HTR-8/SVneo (cell line): ENCODE measurements at places on chromosomes 13 and 19.

DNA sequence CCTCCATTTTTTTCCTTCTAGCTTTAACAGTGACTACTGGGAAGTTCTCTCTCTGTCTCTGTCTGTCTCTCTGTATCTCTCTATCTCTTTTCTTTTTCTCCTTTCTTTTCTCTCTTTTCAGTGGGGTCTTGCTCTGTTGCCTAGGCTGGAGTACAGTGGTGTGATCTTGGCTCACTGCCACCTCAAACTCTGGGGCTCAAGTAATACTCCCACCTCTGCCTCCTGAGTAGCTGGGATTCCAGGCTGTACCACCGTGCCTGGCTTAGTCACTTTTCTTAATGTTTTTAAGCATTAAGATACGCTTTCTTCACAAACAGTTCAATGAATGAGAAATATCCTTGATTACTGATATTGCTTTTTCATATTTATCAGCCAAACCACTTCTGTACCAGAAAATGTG is 13.1 kb downstream of the PCCA start:
- DNase-seq, result no peak

DNA sequence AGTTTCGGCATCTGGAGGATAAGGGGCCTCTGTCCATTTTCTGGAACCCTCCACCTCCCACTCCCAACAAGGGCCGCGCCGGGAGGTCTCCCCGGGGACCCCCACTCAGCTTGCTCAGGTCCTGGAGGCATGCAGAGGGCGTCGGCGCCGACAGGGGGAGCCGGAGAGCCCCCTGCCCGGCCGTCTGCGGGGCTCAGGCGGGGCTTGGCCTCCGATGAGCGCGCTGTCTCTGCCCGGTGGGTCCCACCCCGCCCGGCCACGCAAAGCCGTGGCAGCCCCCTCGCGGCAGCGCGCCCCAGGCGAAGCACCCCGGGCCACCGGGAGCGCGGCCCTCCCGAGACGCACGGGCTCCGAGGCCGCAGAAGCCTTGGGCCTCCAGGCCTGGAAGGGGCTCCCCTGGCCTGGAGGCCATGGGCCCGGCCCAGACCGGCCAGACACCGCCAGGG is 149.7 kb upstream of the ZNF536 start:
- DNase-seq, result no peak

GRCh38 chr19:57263244-57263741 is 17.0 kb upstream of the ZNF460 start:
- no peak for DNase-seq

GRCh38 chr19:54029930-54030490 is 33.7 kb downstream of the VSTM1 start:
- DNase-seq, result peak; percentile 60

DNA sequence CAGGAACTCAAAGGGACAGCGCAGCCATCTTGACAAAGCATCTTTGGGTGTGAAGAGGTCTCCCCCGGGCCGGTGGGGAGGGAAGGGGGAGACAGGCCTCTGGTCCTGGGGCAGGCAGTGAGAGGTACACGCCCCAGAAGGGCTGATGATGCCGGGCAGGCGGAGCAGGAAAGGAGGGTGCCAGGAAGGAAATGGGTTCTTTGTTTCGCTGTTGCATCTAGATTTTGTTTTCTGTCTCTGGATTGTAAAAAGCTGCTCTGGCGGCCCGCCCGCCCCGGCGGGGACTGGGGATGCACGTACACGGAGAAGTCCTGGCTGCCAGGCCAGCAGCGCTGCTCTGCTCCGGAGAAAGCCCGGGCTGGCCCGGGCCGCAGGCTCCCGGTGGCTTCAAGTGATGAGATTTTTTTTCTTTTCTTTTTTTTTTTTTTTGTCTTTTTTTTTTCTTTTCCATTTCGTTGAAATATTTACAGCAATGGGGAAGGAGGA is 13.2 kb upstream of the ASF1B start:
- no peak for DNase-seq

- no peak for DNase-seq
Observed at GRCh38 chr19:40280608-40281221, 4.4 kb downstream of the AKT2 start.

- no peak for DNase-seq
Observed at GRCh38 chr13:85383291-85383690, 415.9 kb downstream of the SLITRK6 start.

DNA sequence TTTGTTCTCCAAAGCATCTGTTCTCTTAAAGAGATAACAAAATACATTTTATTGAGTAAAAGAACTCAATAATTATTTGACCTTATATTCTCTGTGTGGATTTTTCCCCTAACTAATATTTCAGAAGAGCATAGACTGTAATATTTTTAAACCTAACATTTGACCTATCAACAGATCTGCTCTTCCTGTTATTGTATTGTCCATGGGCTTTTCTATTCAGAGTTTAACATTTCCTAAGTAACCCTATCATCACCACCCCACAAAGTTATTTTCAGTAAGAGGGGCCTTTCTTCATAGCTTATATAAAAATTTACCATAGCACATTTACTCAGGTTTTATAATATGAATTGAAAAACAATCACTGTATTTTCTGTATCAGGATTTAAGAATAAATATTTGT is 17.5 kb downstream of the POLR1D start:
- no peak for DNase-seq

GRCh38 chr19:4061178-4061682 is 5.5 kb downstream of the ZBTB7A start:
- no peak for DNase-seq

GRCh38 chr13:112904436-112904960 is 64.5 kb upstream of the MCF2L start:
- no peak for DNase-seq
